ENCODE measurements at places on chromosomes 6 and 20.
A peak's percentile ranks its signal among the peaks of the same experiment; 100 is the strongest.

DNA sequence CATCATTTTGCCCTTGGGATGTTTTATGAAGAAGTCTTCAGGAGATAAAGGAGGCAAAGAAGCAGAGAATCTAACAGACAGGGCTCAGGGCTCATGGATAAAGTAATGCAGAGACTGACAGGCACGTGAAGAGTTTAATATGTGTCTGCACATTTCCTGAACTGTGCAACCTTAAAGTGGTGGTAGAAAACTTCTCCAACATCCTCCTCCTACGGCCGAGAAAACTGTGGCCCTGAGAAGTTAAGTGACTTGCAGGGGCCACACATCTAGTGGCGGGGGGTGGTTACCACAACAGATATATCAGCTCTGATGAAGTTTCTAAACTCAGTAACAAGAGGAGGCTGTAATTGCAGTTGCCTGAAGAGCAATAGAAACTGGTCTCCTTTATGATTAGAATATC lies 61.0 kb downstream of the SOBP start:
- DNase-seq = no peak

DNA sequence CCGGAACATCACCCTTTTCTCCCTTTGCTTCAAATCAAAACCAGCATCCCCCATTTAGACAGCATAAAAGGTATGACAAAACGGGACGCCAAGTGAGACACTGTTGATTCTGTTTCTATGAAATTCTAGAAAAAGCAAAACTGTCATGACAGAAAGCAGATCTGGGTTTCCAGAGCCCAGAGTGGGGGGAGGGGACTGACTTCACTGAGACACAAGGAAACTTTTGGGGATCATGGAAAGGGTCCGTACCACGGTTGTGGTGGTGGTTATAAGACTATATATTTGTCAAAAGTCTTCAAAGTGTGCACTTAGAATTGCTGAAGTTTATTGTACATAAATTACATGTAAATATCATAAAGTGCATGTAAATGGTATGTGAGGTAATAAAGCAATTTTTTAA lies 82.6 kb downstream of the SLC22A3 start:
- DNase-seq = no peak

DNA sequence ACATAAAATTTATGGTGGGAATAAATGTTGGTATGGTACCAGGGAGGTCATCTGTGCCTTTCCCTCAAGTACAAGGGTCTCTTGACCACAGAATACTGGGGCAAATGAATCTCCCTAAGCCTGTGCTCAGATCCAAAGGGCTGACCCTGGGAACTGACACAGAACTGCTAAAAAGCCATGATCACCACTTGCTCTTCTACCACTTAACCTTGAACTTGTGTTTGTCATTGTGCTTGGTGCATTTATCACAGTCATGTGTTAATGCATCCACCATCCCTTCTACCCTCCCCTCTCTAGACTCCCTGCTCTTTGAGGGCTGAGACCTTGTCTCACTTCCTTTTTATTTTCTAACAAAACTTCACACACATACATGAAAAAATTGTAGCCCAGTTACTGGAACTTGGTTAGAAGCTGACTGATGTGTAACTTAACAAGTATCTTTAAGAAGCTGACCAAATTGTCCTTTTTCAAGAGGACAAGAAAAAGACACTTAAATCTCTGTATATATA lies 46.1 kb upstream of the PBOV1 start:
- no peak for DNase-seq

DNA sequence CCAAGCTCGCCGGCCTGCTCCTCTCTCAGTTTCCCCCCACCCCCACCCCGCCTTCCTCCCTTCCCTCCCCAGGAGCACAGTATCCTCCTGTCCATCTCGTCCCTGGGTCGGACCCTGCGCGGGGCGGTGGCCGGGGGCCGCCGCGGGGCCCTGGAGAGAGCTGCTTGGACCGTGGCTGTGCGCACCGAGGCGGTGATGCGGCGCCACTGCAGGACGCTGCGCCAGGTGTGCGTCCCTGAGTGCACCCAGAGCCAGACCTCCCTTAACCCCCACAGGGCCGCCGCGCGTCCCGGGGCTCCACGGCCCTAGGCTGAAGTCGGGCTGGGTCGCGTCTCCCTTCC lies 2.2 kb downstream of the C20orf204 start:
- DNase-seq = no peak

- DNase-seq = no peak
Measured at GRCh38 chr6:49464691-49465090, 1.5 kb downstream of the CENPQ start.

GRCh38 chr6:8181160-8181881 lies 79.0 kb upstream of the EEF1E1 start:
- no peak for DNase-seq

- peak; percentile 66 for DNase-seq
Measured at GRCh38 chr20:1375515-1375914, 17.3 kb downstream of the FKBP1A start.

DNA sequence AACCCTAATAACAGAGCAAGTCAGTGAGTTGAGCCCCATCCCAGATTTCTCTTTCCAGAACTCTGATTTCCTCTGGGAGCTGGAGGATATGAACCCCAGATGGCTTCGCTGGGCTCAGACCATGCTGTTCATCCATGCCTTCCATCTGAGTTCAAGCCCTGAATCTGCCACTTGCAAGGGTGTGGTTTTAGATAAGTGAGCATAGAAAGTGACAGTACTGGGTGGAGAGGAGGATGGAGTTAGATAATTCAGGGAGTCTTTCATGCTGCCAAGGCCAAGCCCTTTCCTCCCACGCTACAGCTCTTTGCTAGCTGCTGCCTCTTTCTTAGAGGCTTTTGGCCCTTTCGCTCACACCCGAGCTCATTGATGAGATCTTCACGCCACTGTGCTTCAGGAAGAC lies 57.2 kb upstream of the MAFB start:
- DNase-seq = no peak

GRCh38 chr6:63403725-63404124 lies 83.9 kb upstream of the LGSN start:
- no peak for DNase-seq

DNA sequence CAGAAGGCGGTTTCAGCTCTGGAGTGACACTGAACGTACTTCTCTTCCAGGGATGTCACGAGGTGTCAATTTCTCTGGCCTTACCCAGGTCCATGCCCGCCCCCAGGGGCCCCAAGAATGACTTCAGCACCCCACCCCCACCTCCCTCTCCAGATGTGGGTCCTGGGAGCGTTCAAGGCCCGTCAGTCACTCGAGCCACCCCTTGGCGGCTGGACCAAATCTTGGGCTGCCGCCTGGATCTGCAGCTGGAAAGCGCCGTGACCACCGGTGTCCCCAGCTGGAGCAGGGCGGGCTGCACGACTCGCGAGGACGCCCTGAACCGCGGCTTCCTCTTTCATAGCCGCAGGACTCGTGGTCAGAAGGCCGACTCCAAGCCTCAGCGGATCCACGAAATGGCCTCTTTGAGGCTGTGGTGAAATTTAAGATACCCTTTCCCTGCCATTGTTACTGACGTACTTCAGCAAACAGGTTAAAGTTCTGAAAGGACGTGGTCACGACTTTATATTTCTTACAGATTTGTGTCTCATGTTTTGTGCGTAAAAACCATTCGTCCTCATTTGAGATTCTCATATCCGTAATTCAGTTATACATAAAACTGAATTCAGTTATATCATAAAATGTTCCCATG lies 29.3 kb downstream of the TRIM38 start:
- DNase-seq = peak; percentile 39

GRCh38 chr6:84871925-84872324 lies 107.5 kb upstream of the TBX18 start:
- no peak for DNase-seq

DNA sequence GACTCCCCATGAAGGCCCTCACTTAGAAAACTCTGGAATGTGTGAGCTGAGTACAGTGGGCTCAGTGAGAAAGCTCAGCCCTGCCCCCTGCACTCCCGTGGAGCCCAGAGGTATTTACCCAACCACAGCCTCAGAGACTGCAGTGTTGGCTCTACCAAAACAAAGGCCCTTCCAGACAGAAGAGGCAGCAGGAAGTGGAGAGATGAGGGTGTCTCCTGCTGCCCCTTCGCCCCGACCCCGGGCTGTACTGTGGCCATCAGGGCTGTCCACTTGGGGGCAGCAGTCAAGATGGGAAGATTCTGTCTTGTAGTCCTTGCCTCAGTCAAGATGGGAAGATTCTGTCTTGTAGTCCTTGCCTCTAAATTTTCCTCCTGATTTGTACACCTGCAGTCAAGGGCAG lies 341.3 kb downstream of the TAF4 start:
- no peak for DNase-seq

DNA sequence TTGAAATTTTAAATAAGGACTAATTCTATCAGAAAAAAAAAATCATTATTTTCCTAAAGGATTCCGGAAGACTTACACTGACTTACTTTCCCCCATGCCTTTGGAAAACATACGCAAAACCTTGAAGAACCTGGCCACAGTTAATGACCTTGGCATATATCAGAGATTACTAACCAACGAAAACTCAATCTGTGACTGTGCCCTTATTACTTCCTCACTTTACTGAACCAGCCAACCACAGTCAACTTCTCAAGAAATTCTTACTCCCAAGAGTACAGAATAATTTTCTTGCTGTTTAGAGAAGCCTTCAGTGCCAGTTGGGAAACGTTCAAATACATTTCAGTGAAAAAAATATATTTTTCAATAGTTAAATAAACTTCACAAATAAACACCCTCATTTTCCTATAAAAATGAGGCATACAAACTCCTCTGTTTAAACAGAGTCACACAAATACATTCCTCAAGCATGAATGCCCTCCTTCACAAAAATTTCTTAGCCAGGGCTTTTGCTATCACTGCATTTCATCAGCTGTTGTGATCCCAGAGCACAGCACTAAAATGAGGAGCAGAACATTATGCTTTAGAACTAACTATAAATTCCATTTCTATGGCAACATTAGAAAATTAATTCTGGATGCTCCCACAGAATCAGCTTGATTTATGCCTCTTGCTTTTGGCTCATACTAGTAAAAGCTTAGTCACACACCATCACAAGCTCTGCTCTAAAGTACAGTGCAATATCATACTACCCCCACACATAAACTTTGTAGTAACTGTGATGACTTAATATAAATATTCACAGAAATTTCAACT lies 117.6 kb downstream of the DST start:
- DNase-seq = peak; percentile 98

DNA sequence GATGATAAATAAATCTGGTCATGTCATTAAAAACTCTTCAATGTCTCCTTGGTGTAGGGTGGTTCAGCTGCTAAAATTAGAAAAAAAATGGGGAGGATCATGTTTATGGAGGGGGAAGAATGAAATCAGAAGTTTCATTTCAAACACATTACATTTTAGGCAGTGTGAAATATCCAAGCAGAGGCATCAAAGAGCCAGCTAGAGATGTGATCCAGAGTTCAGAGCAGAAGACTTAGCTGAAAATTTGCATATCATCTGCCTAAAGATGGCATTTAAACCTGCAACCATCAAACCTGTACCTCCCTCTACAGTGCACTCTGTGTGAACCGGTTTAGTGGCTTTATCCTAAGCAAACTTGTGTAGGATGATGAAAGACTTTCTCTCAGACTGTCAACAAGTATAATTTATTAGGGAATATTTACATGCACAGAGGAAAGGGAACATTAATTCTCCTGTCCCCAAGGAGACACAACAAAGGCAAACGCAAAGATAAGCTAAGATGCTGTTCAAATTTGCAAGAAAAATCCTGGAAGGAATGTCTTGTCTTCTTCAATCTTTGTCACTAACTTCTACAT lies 84.8 kb upstream of the PLEKHG1 start:
- no peak for DNase-seq

DNA sequence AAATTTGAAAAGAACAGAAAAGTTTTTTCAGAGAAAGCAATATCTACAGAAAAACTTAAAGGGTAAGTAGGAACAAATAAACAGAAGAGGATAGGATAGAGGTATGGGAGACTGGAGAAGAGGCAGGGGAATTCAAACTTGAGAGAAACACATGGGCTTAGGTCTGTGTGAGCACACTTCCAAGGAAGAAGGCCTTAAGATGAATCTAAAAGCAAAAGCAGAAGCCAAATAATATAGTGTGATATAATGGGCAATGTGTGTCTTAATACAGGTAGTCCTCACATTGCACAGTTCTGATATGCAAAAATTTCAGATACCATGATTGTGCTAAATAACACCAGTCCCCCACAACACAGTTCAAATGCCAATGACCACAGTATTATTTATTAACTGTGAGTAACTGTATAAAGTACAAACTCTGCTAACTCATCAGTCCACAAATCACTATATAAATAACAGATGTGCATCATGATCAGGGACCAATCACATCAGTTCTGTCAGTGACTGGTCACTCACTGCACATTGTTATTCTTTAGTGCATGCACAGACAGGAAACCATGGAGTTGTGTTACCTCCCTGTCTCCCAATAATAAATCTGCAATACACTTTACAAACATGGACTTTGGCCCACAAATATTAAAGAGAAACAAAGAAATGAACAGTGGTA lies 18.6 kb downstream of the SNX14 start:
- DNase-seq = peak; percentile 77

DNA sequence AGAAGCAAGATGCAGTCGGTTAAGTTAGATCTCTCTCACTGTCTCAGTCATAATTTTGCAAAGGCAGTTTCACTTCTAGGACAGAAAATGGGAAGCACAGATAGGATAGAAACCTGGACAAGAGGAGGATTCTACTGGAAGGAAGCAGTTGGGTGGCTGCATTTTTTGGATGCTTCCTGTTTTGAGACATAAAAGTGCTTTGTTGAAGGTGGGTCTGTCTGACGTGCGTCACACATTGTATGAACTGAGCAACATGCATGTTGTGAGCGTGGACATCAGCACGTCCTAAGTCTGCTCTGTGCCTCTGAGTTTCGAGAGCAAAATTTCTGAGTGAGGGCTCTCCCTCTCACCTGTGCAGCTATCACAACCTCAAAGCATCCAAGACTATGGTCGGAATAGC lies 68.7 kb upstream of the SNX9 start:
- DNase-seq = no peak

DNA sequence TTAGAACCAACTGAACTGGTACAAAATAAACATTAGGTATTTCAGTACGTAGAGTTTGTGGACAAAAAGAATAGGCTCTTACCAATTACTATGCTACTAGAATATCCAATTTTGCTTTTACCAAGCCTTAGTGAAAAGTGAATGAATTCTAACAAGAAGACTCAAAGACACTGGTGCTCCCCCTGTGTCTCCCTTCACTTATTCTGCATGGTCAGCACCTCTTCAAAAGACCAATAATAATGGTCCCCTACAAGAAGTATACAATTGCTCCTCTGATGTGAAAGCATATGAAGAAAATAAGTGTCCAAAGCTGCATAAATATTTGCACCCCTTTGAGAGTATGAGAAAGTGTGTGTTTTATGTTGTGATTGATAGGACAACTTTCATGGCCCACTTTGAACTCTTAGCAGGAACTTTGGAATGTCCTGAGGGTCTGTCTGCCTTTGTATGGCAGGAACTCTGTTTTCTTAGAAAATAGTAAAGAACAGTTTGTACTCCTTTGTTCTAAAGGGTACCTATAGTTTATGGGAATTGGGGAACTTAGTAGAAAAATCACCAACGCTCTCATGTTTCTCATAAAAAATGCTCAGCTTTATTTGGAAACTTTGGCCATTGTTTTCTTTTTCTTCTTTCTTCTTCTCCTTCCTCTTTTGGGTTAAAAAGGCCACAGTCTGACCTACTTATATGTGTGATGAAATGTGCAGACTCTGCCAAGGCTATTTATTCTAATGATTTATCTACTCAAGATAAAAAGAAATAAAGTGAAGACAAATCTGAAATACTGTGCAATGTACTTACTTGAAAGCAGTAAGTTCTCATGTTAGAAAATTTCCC lies 352.4 kb downstream of the LAMA2 start:
- no peak for DNase-seq

All from fibroblast of skin of abdomen (primary cell).